ENCODE measurements at places on chromosomes 1 and 21.
A peak's percentile ranks its signal among the peaks of the same experiment; 100 is the strongest.

DNA sequence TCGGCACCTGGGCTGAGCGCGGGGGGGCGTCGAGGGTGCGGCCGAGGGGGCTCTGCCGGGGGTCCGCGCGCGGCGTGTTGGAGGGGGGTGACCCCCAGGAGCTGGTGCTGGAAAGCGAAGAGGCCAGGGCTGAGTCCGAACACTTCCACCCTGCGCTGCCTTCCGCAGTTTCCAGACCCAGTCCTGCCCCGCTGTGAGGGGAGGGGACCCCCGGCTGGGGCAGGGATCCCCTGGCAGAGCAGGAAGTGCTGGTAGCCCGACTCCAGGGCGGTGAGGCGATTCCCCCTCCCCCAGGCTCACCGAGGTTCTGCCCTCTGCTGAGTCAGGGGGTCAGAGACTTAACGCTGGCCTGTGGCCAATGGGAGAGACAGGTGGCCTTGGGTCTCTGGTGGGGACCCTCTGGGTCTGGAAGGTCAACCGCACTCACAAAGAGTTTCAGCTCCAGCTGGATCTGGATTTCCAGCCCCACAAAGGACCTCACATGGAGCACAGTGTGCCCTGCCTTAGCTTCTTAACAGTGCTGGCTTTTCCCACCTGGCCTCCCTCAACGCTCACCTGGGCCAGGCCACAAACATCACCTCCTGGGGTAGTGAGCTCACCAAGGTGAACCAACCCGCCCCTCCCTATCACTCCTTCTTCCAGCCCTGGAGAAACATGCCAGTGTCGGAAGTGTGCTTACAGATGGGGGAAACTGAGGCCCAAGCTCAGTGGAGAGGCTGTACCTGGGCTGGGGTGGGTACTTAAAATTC lies 39.8 kb upstream of the SYNC start:
- DNase-seq = no peak

- no peak for DNase-seq
Measured at GRCh38 chr1:94093396-94093795, 27.6 kb downstream of the ABCA4 start.

DNA sequence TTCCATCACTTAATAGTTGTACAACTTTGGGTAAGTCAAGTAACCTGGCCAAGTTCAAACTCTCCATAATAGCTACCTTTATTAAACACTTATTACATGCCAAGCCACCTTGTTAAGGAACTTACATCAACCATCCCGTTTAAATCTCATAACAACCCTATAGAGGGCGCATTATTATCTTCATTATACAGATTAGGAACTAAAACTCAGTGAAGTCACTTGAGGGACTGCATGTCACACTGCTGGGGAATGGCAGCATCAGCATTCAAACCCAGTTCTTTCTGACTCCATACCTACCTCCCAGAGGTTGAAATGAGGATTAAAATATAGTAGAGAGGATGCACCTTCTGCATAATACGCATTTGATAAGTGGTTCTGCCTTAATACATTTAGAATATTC lies 47.1 kb upstream of the PLA2G2C start:
- no peak for DNase-seq

- DNase-seq = no peak
Measured at GRCh38 chr1:202046227-202046626, 35.8 kb downstream of the ELF3 start.

- no peak for DNase-seq
Measured at GRCh38 chr1:117592155-117592554, 13.7 kb upstream of the TENT5C start.

- DNase-seq = no peak
Measured at GRCh38 chr1:9438431-9439073, 100.7 kb upstream of the SLC25A33 start.

- DNase-seq = no peak
Measured at GRCh38 chr1:26854906-26855305, 8.0 kb upstream of the SFN start.

DNA sequence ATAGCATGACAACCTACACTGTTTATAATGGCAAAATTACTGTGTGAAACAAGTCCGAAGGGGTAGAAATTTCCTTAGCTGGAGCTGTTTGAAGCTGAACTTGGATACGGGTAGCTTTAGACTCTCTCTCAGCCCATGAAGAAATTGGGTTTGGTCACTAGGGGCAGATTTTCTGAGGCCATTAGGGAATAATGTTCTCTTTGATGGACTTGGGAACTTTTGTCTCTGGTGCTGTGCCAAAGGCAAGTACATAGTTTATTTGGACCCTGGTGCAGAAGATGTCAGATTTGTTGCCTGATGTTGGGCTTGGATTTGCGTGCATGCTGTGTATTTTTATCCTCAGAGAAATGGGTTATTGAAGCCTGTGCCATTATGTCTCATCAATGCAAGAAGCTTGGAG lies 109.6 kb downstream of the VPS13D start:
- no peak for DNase-seq

- DNase-seq = no peak
Measured at GRCh38 chr1:164767752-164768402, 208.9 kb downstream of the PBX1 start.

GRCh38 chr1:11150326-11150725 lies 38.8 kb upstream of the ANGPTL7 start:
- no peak for DNase-seq

GRCh38 chr1:92994105-92994712 lies 32.9 kb upstream of the DIPK1A start:
- peak; percentile 43 for DNase-seq

DNA sequence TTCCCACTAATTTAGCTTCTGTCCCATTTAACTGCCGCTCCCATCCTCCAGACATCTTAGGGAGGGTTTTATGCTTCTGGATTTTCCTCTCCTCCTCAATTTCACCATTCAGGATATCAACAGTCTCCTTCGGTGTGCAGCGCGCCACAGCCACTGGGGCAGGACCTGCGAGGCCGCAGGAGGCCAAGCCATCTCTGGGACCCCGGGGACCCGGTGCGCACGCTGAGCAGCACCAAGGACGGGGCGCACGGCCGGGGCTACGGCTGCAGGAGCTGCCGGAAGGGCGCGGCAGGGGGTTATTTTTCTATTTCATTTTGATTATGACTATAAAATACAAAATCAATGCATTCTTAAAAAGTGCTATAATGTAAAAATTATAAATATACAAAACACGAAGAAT lies 1238.4 kb upstream of the NCAM2 start:
- DNase-seq = no peak

DNA sequence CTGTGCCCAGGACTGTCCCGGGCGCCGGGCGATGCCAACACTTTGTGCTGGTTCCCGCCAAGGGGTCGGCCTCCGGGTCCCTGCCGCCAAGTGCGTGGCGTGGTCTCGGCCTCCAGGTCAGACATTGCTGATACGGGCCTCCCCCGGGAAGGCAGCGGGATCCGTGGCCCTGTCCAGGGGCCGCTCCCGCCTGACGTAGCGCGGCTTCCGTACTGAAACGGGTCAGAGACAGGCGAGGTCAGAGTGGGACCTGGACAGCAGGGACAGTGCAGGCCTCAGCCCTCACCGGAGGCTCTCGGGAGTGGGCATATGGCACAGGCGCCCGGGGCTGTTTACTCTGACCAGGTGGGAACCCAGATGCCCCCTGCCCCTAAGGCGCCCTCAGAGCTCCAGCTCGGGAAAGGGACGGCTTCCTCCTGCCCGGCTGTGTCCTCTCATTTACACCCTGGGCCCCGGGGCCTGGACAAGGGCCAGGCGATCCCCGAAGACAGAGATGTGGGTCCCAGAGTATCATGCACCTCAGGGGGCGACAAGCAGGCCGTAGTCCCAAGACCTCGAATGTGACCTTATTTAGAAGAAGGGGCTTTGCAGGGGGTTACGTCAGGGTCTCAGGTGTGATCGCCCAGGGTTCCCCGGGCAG lies 8.8 kb upstream of the RNF223 start:
- no peak for DNase-seq

DNA sequence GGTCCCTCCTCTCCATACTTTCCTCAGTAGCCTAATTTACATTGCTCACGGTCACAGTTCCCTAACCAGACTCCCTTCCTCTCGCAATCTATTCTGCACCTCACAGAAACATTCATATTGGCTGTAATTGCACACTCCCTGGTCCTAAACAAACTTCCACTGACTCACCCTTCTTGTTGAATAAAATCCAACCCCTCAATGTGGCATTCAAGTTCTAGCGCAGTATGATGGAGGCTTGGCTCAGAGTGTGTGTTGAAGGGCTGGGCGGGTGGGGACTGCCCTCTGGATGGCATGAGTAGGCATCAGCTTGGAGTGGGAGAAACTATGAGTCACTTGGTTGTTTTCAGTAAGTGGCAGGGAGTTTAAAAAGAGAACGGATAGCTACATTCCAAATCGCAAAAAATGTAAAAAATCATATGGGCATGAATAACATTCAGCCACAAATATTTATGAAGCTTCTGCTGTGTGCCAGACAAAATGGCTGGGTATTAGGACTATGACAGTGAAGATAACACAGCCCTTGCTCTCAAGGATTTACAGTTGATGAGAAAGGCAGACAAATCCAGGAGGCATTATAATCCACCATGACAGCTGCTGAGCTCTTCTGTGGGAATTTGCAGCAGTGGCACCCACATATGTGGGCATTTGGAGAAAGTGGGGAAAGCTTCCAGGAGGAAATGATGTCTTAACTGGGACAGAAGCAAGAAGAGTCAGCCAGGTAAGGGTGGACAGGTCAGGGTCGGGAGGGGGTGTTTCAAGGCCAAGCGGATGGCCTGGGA lies 42.2 kb upstream of the LYST start:
- DNase-seq = no peak

GRCh38 chr1:218305472-218306064 lies 20.5 kb downstream of the RRP15 start:
- DNase-seq = no peak

DNA sequence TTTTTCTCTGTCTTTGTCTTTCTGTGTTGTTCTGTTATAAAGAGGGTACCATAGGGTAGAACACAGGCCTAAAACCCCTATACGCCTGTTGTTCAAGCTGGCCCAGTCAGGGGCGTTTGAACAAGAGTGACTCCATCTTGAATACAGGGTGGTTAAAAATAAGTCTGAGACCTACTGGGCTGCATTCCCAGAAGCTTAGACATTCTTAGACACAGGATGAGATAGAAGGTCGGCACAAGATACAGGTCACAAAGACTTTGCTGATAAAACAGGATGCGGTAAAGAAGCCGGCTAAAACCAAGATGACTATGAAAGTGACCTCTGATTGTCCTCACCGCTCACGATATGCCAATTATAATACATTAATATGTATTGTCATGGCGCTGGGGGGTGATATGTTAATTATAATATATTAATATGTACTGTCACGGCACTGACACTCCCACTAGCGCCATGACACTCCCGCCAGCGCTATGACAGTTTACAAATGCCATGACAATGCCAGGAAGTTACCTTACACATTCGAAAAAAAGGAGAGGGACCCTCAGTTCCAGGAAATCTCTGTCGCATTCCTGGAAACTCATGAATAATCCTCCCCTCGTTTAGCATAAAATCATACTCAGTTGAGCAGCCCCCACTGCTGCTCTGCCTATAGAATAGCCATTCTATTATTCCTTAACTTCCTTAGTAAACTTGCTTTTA lies 58.5 kb upstream of the KLHDC7A start:
- DNase-seq = no peak

GRCh38 chr1:204414016-204414415 lies 2.4 kb upstream of the PPP1R15B start:
- no peak for DNase-seq

GRCh38 chr1:12595757-12596006 lies 22.3 kb downstream of the DHRS3 start:
- no peak for DNase-seq

DNA sequence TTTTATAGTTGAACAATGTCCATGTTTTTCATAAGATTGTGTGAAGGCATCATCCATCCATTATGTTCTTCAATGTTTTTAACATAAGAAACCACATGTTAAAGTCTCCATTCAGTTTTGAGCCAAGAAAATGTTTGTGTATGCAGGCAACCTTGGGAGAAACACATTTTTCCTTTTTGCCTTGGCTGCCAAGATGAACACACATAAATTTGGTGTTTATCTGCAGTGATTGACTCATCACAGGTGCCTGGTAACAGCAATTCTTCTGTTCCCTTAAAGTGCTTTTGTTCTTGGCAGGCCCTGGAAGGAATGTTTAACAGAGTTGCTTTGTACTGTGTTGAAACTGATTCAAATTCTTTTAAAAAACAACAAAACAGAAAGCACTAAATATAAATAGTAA lies 709.9 kb upstream of the ADGRL4 start:
- DNase-seq = no peak

GRCh38 chr21:41189150-41189745 lies 21.3 kb downstream of the BACE2 start:
- no peak for DNase-seq

DNA sequence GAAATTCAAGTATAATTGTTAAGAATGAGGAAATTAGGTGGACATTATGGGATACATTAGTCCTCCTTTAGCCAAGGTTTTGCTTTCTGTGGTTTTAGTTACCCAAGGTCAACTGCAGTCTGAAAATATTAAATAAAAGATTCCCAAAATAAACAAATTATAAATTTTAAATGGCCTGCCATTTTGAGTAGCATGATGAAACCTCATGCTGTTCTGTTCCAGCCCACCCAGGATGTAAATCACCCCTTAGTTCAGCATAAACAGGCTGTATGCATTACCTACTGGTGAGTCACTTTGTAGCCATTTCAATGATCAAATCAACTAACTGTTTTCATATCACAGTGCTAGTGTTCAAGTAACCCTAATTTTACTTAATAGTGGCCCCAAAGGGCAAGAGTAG lies 132.5 kb upstream of the LYPLAL1 start:
- no peak for DNase-seq

DNA sequence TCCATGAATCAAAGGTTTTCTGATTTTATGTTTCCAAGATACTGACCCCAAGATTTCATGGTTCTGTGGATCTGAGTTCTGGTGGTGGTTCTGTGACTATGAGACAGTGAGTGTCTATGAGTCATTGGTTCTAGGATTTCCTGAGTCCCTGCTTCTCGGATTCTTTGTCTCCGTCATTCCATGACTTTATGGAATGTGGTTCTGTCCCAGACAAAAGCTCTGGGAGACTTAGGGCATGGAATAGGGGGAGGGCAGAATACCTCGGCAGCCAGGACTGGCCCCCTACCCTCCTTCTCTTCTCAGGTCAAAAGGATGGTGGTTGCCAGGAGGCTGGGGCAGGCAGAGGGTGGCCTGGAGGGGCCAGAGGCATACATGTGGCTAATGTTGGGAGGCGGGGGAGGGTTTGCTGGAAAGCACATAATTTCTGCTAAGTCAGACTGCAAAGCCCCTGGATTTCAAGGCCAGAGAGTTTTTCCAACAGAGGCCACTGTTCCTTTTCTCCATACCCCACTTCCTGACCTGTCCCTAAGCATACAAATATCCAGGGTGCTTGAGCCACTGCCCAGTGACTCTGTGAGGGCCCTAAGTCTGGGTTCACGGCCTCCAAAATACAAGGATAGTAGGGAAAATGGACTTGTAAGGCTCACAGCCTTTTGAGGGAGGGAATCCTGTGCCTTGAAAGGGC lies 17.2 kb downstream of the CDCP2 start:
- no peak for DNase-seq
